ENCODE measurements at places on chromosomes 7 and 10.

DNA sequence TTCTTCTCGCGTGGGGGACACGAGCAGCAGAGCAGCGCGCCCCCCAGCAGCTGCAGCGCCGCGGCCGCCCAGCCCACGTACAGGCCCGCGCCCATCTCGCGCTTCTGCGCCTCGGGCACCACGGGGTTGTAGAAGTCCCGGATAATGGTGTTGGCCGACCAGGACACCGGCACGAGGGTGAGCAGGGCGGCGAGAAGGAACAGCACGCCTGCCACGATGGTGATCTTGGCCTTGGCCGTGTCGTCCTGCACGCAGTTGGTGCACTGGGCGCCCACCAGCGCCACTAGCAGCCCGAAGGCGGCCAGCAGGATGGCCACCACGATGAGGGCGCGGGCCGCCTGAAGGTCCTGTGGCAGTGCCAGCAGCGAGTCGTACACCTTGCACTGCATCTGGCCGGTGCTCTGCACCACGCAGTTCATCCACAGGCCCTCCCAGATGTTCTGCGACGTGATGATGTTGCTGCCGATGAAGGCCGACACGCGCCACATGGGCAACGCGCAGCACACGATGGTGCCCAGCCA, 529 bp downstream of the CLDN3 start:
- DNase-seq: no peak

DNA sequence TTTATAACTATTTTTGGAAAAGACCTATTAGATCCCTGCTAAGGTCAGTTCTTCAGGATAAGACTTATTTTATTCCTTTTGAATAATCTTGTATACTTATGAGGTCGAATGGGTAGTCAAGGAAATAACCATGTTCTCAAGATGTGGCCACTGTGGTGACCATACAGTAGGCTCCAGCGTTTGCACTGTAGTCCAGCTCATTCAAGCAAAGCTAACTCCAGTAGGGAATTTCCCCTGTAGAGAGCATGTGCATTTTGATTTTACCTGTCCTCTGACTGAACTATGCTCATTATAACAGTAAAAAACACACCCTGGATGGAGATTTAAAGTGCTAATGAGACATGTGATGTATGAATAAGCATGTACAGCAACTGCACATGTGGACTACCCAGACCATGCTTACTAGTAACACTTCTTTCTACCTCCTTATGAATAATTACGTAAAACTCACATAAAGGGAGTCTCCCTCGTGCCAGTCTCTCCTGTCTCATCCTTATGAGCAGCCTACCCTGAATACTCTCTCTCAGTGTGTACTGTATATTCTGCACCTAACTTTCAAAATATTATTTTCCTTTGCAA, 32.4 kb upstream of the SEMA3E start:
- no peak for DNase-seq

- no peak for DNase-seq
Observed at GRCh38 chr7:105521027-105521716, 899 bp downstream of the PUS7 start.

DNA sequence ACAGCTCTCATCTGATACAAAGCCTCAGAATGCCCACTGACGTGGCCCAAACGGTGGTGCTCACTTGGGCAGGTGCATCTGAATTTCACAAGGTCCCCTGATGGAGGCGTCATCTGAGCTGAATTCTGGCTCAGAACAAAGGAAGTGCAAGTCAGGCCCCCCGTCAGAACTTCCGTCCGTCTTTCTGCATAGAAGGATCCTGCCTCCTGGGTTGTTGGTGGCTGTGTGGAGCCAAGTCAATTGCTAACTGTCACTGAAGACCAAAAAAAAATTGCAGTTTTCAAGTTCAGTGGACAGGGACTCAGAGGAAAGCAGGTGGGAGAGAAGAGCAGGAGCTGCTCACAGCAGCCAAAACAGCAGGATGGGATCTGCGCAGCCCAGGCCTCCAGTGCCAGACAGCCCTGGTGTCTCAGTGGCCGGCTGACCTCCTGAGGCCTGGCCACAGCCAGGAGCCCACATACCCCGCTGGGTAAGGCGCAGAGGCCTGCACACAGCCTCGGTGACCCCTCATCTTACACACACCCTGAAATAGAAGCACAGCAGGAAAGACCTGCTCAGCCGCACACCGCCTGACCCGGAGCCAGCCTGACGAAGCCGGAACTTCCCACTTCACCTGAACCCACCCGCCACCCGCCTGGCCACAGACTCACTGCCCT, 49.4 kb downstream of the PYROXD2 start:
- DNase-seq: no peak

GRCh38 chr7:108282427-108282996, 152.4 kb upstream of the LAMB4 start:
- DNase-seq: no peak

GRCh38 chr7:17340655-17341054, 42.2 kb downstream of the AHR start:
- no peak for DNase-seq

DNA sequence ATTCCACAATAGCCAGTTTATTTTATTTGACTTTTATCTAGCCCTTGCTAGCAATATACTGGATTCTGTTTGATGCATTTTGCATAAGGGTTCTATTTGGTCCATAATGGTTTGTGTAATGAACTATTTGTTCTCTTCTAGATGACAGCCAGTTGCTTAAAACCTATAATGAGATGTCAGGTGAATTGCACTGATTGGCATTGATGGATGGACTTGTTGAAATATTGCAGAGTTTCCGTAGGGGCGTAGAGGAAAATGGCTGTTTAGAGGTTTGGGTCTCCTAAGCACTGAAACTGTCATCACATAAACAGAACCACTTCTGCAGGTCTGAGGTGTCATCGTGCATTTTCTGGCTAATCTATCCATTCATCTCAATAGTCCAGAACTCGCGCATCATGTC, 124.9 kb upstream of the HDAC9 start:
- DNase-seq: no peak

- DNase-seq: no peak
Observed at GRCh38 chr10:110003524-110003885, 4.3 kb upstream of the ADD3 start.
